Fibroblast of skin of left biceps (primary cell): ENCODE measurements at places on chromosomes 16 and 17.

- no peak for DNase-seq
Measured at GRCh38 chr16:57308041-57308440, 23.6 kb upstream of the PLLP start.

DNA sequence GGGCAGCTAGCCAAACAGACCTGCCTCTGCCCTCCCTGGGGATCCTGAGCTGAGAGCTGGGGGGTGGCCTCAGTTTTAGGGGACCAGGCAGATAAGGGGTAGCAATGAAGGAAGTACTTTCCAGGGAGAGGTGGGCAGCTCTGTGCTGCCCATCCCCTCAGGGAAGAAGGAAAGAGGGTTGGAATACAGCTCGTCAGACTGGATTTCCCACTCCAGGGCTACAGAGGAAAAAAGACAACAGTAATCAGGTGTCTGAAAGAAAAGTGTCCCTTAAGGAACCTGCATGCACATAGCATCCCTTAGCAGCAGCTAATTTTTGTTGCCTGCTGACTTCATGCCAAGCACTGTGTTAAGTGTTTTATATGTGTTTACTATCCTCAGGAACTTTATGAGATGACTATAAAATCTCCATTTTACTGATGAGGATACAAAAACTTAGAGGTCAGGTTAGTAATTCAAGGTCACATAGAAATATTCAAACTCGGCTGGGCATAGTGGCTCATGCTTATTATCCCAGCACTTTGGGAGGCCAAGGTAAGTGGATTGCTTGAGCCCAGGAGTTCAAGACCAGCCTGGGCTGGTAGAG is 3.2 kb upstream of the MRPL58 start:
- DNase-seq, result no peak

DNA sequence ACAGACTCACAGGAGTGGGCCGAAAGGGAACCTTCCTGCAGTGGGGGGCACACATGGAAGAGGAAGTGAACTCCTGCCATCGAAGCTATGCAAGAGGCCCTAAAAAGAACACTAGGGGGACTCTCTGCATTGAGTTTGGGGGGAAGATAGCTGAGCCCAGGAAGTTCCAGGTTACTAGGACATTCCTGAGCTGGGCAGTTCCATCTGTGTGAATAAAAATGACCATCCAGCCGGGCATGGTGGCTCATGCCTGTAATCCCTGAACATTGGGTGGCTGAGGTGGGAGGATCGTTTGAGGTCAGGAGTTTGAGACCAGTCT is 211.8 kb downstream of the ZNF423 start:
- no peak for DNase-seq

GRCh38 chr16:87145181-87146176 is 171.7 kb downstream of the C16orf95 start:
- DNase-seq, result no peak

DNA sequence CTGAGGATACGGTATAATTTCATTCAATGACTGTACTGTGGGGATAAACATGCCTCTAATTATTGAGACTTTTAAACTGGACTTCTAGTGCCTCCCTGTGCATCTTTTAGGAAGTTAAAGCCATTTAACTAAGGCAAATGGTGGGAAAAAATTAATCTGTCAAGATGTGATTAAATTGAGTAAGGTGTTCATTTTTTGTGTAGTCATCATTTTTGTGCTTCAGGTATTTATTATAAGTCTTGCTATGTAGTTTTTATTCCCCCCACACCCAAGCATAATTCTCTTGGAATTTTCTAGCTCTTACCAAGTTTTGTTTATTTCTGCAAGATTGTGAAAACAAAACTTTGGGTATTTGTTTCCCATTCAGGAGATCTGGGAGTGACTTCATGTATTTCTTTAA is 10.2 kb downstream of the TAF15 start:
- no peak for DNase-seq

DNA sequence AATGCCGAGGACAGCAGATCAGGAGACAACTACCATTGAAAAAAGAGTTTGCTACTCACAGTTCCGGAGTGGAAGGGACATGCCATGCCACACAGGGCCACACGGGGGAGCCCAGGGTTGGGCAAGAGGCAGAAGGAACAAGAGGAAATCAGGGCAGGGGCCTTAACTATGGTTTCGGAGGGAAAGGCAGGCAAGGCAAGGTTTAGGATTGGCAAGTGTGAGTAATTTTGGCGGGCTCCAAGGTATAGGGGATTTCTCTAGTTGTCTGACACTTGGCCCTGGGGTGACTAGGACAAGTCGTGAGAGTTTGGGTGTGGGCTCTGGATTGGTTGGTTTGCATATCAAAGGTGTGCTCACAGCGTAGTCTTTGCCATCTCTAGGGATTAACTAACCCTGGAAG is 27.0 kb upstream of the NTN1 start:
- DNase-seq, result peak; percentile 6

DNA sequence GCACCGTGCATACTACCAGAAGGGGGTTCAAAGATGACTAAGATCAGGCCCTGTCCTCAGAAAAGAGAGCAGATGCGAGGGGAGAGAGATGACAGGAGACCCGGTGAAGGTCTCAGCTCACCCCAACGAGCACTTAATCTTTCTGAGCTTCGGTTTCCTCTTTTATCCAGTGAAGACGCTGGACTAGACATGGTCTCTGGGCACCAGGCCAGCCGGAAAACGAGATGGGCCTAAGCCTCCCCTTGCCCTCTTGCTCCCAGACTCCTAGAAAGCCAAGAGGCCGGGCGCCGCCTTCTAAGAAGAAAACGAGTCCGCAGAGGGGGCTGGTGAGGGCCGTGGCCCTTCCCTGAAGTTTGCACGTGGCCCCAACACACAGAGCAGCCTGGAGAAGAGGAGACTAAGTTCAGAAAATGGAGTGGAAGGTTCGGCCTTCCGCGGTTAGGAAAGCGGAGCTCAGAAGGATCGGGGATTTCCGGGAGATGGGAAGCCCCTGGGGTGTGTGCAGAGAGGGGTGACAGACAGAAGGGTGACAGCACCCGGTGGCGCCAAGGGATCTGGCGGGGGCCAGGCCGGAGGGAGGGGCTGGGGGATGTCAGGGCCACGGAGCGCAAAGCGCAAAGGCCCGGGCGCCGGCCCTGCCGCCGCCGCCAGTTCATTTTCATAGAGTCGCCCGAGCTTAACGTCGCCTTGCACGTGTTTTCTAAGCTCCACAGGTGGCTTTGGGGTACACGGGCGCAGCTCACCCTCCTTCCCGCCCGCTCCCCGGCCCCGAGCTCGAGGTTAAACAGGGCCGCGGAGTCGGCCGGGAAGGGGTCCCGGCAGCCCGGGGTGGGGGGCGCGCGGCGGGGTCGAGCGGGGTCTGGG is 42.1 kb upstream of the BHLHA9 start:
- DNase-seq, result no peak

GRCh38 chr17:56898874-56899273 is 15.0 kb downstream of the TRIM25 start:
- no peak for DNase-seq

DNA sequence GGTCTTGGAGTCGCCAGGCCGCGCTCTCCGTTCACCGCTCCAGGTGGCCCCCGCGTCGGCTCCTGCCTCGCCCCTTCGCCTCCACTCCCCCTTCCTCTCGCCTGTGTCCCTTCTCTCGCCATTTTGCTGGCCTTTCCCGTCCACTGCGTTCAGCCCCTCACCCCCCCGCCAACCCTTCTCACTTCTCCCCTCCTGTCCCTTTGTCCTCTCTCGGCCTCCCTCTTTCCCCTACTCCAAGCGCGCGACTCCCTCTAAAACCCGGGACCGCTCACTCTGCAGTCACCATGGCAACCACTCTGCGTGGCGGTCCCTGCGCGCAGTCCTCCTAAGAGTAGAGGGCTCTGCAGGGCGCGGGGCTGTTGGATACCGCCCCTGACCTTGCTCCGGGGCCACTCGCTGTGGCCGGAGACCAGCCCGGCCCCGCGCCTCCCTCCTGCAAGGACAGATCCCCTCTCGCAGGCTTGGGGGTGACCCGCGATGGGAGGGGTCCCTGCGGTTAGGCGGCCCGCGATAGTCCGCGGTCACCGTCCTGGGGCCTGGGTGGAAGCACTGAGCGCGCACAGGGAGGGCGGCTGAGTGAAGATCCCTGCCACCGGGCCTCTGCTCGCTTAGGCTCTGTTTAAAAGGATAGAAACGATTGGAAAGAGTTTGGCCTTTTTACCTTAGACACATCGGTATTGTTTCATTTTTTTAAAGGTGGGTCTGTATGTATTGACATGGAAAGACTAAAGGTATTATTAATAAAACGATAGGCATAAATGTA is 454 bp downstream of the CCDC40 start:
- no peak for DNase-seq

- DNase-seq, result no peak
Measured at GRCh38 chr16:51797669-51798259, 646.7 kb upstream of the SALL1 start.

GRCh38 chr16:62149631-62150030 is 113.4 kb upstream of the CDH8 start:
- peak; percentile 87 for DNase-seq

DNA sequence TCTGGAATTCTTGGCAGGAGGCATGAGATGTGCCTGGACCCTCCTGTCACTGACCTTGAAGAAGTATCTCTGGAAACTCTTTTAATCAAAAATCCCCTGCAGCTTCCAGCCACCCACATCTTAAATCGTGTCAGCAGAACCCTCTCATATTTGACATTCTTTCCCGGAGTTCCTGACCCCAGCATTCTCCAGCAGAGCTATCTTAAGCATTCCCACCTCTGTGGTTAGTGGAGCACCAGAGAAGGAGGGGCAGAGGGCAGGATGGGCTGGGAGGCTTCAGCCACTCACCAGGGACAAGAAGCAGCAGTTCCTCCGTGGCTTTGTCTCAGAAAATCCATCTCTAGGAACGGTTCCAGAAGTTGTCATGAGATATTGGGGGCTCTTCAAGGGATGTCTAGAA is 149.9 kb downstream of the RGS9 start:
- DNase-seq, result peak; percentile 48

DNA sequence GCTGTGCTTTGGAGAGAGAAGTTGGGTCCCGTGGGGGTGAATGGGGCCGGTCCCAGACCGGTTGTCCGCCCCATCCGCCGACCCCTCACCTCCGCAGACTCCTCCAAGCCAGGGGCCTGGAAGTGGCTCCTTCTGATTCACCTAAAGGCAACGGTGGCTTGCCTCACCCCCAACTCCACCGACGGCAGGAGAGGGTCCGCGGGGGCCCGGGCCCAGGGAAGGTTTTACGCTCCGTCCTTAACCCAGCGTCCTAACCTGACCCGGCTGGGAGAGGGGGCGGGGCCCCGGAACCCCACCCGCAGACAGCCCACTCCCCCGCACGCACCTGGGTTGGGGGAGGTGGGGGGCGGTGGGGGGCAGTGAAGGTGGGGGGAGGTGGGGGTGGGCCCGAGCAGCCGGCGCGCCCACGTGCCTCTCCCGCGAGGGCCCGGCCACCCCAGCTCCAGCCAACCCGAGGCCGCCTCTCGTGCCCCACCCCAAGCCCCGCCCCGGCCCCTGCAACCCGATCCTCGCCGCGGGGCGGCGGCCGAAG is 12.7 kb upstream of the CD300A start:
- no peak for DNase-seq

- no peak for DNase-seq
Measured at GRCh38 chr16:77469634-77470033, 34.8 kb upstream of the ADAMTS18 start.

DNA sequence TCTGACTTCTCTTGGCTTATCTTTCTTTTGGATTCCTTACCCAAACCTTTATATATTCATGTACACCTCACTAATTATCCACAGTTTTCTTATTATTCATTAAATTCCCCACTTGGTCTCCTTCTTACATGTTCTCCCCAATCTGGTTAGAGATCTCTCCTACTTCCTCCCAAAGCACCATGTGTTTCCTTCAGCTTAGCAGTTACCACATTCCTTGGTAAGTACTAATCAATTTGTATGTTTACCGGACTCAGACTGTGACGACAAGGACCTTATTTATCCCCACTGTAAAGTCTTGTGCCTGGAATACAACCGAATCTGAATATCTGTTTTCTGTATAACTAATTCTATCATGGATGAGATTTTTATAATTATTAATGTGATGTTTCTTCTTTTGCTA is 389.5 kb downstream of the KCNJ2 start:
- no peak for DNase-seq

- no peak for DNase-seq
Measured at GRCh38 chr17:41885733-41886132, 20.5 kb upstream of the KLHL11 start.

- no peak for DNase-seq
Measured at GRCh38 chr16:53571763-53572162, 68.8 kb upstream of the AKTIP start.

DNA sequence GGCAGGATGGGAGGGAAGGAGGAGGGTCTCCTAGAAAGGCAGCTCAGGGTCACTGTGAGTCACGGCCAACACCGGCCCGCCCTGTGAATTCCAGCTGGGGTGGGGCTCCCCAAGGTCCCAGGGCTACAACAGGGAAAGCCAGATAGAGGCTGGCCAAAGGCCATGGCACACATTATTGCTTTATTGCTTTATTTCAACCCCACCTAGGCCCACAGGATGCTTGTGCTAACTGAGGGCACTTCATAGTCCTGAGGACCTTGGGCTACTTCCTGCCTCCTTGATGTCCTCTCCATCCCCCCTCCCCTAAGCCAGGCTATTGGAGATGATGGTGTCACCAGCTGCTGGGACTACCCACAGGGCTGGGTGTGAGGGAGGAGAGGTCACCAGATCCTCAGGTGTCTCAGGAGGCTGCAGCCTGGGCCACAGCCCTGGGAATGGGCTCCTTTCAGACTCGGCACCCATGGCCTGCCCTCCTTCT is 26.1 kb downstream of the LRRC75A start:
- no peak for DNase-seq

- DNase-seq, result no peak
Measured at GRCh38 chr17:64042700-64043485, 22.5 kb upstream of the ICAM2 start.

- no peak for DNase-seq
Measured at GRCh38 chr17:66276328-66276937, 26.0 kb upstream of the PRKCA start.

- no peak for DNase-seq
Measured at GRCh38 chr17:14781123-14781522, 480.2 kb downstream of the HS3ST3B1 start.

GRCh38 chr16:82197540-82198240 is 27.7 kb upstream of the MPHOSPH6 start:
- DNase-seq, result no peak

GRCh38 chr16:83200005-83200779 is 573.4 kb downstream of the CDH13 start:
- no peak for DNase-seq
